ENCODE measurements at places on chromosomes 16 and 17.

DNA sequence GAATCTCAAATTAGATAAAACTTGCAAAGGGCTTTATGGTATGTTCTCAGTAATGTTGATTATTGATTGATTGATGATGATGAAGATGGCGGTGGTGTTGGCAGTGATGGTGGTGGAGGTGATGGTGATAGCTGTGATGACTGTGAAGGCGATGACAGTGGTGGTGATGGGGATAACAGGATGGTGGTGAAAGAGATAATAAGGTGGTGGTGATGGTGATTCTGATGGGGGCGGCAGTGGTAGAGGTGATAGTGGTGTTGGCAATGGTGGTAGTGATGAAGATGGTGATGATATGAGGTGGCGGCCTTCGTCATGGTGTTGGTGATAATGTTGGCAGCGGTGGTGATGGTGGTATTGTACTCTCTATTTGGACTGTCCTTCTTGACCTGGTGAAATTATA lies 238.3 kb downstream of the XYLT1 start:
- DNase-seq = no peak

DNA sequence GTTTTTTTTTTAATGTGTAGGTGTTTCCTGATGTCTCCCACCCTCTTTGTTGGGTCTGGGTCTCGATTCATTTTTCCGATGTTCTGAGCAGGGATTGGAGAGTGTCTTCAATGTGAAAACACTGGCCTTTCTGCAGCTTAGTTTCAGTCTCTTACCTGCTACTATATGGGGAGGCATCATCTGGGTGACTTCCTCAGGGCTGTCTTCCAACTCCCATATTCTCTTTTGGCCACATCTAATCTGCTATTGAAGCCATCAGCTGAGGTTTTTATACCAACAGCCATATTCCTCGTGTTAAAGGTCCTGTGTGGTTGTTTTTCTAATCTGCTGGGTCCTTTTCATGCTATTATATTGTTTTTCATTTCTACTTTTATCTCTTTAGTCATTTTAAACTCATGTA lies 13.2 kb upstream of the SSTR5 start:
- DNase-seq = no peak

DNA sequence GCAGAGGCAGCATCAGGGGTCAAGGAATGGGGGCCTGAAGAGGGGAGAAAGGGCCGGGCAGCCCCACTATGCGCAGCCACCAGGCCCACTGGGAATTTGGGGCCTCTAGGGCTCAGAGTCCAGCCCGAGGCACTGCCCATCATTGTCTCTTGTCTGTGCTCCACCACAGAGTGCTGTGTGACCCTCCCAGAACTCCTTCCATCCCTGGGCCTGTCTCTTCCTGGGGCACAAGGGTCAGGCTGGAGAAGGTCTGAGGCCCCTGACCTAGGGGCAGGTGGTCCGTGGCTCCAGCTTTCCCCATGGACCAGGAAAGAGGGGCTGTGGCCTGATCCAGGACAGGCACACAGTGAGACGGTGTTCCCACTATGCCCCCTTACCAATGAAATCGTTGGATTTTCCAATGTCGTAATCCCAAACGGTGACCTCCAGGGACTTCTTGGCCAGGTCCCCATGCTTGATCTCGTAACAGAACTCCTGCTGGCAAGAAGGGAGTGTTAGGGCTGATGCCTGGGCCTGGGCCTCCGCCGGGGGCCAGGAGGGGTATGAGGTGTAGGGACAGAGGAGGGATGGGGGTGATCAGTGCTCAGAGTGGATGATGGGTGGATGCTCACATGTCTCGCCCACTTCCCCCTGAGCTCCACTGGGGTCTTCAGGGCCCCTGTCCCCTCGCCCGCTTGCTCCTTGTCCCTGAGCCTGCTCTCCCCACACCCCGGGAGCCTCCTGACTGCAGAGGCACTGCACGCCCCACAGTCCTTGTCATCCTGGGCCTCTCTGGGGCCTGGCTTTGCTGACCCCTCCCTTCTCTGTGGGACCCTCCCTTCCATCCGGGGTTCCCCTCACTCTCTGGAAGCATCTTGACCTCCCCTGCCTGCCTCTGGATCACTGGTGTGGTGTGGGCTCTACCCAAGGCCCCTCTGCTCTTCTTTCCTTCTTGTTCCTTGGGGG lies 10.7 kb downstream of the SCGB1C2 start:
- no peak for DNase-seq

- no peak for DNase-seq
These were observed 6.0 kb upstream of the ARL5C start for GRCh38 chr17:39171933-39172332.

DNA sequence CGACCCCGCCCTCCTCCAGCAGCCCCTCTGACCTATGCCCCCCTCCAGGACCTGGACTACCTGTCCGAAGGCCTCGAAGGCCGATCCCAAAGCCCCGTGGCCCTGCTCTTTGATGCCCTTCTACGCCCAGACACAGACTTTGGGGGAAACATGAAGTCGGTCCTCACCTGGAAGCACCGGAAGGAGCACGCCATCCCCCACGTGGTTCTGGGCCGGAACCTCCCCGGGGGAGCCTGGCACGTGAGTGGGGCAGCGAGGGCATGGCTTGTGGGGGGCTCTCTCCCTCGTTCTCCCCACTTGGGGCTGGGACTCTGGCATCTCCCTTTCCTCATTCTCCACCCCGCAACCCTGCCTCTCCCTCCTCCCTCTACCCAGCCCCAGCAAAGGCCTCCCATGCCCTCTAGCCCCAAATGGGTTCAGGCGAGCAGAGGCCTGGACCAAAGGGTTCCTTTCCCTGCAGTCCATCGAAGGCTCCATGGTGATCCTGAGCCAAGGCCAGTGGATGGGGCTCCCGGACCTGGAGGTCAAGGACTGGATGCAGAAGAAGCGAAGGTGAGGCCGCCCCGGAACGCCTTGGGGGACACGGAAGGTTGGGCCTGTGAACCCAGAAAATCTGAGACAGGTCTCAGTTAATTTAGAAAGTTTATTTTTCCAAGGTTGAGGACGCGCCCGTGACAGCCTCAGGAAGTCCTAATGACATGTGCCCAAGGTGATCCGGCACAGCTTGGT lies 7.4 kb upstream of the NECAB2 start:
- no peak for DNase-seq

- DNase-seq = no peak
These were observed 226.2 kb downstream of the CCDC182 start for GRCh38 chr17:57518587-57519581.

DNA sequence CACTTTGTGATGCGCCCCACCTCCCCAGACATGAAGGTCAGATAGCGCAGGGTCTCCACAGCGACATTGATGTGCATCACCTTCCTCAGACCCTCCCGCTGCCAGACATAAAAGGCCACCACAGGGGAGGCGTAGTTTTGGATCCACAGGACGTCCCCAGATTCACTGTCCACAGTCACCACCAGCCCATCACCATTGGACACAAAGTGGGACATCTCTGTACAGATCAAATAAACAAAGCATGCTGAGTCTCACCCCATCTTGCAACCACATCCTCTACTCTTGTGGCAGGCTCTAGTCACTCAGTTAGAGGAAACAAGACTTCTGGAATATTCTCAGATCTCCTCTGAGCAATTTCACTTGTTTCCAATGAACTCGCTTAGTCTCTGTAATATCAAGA lies 46.3 kb upstream of the ICAM2 start:
- DNase-seq = no peak
